ENCODE measurements at places on chromosomes 1 and 21.

- DNase-seq, result no peak
These were observed 4.7 kb upstream of the SLC19A1 start for GRCh38 chr21:45546636-45547544.

DNA sequence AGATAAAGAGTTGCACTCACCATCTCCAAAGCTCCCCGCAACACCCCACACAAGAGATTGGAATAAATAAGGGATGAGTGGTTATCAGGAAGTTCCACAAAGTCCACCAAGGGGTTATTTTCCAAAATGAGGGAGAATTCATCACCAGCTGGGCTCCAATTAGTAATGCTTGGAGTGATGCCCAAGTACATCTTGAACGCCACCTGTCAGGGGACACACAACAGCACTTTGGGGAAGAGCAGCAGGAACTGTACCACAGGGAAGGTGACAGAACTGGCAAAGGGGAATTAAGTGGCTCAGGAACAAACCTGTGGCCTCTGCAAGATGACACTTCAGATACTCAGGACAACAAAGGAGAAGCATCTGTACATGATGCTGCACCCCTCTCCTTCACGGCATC is 11.5 kb downstream of the TRAPPC3 start:
- no peak for DNase-seq

DNA sequence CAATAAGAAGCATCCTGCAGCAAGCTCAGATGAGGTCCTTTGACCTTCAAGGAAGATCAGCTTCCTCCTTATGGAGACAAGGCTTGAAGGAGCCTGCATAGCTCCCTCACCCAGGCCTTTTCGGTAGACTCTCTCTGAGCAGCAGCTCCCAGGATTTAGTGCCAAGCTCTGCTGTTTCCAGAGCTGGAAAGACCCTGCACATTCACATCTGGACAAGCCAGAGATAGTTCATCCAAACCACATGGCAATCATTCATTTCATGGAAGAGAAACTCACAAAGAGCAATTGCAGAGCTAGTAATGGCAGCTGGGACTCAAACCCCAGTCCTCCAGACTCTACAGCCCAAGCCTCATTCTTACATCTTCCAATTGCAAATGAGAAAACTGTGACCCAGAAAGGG is 76.4 kb upstream of the EDN2 start:
- DNase-seq, result no peak

GRCh38 chr1:27605796-27606707 is 2.1 kb upstream of the AHDC1 start:
- DNase-seq, result peak; percentile 53

DNA sequence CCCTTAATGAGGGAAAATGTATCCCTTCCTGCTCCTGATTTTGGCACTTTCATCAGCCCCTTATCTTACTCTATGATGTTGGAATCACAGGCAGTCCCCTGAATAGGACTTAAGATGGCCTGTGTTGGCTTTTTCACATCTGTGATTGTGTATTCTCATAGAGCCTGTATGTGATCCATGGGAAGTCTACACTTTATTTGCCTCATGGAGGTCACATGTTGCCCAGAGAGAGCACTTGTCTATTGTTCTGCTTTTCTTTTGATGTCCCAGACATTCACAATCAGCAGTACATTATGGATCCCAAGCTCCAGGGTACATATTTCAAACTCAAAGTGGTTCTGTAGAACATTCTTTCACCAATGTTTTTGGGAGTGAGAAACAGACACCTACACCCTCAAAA is 885.2 kb upstream of the ADGRL2 start:
- no peak for DNase-seq

- no peak for DNase-seq
These were observed 21.3 kb upstream of the PHTF1 start for GRCh38 chr1:113780374-113781146.

- no peak for DNase-seq
These were observed 32.2 kb downstream of the WDR4 start for GRCh38 chr21:42847051-42847707.

GRCh38 chr1:216815260-216816131 is 92.3 kb upstream of the ESRRG start:
- no peak for DNase-seq

GRCh38 chr1:17764591-17764990 is 9.5 kb downstream of the ACTL8 start:
- no peak for DNase-seq

GRCh38 chr1:113963281-113963906 is 15.9 kb upstream of the OLFML3 start:
- DNase-seq, result no peak

GRCh38 chr1:76059451-76059850 is 15.1 kb upstream of the ST6GALNAC3 start:
- no peak for DNase-seq

DNA sequence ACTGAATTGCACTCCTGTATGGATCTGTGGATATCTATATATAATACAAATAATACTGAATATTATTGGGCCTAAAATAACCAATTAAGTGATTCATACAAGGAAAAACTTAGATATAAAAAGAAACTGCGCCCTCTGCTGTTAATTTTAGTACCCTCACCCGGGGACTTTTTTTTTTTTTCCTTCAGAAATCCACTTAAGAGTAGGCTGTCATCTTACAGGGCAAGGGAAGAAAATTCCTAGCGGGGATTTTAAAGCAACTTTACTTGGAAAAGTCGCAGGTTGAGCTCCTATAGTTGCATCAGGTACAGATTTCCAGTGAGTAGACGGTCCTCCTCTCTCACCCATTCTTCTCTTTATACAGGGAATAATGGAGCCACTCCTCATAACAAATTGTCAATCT is 1.3 kb downstream of the NTNG1 start:
- no peak for DNase-seq

DNA sequence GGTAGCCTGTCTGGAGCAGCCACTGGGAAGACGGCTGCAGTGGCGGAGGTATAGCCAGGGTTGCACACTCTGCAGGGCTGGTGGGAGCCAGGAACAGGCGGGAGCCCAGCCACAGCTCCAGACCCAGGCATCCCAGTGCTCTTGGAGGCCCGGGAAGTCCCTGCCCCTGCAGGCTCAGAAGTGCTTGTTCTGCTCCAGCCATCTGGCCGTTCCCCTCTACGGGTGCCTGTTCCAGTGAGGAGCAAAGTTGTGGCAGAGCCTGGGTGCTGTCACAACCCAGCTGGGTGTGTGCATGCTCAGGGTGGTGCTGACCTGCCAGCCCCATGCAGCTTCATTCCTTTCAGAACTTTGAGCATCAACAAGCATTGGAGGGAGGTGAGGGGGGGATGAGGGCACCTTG is 31.7 kb upstream of the BACE2 start:
- DNase-seq, result no peak

- DNase-seq, result no peak
These were observed 16.4 kb upstream of the CCDC17 start for GRCh38 chr1:45640293-45640692.

Data from naive thymus-derived CD4-positive, alpha-beta T cell (primary cell).